ENCODE measurements at places on chromosomes 7 and 10.

DNA sequence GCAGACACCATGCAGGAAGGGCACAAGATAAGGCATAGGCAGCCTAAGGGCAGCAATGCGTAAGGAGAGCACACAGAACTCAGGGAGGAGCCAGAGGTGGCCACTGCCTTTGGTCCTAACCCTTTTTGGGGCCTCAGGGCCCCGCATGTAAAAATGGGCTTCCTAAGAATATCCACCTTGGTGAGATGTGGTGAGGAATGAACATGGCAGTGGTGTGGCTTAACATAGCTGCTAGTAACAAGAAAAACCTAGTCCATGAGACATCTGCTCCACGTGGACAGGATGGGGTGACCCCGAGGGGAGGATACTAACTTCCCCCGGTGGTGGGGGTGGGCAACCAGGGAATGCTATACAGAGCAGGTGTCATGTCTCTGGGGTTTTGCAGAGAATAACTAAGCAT is 18.0 kb downstream of the MAT1A start:
- no peak for DNase-seq

DNA sequence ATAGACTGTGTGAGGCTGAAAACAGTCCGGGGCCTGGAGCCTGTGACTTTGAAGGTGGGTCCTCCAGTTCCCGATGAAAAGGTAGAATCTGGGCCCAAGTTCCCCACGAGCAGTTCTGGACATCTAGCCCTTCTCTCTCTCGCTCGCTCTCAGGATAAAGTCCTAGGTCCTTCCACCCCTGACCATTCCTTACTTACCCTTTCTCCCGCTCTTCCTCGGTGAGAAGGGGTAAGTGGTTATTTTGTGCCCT is 713 bp downstream of the IMMP2L start:
- DNase-seq: no peak

- DNase-seq: no peak
These were observed 137.3 kb downstream of the CELF2 start for GRCh38 chr10:11154849-11155498.

- DNase-seq: peak; percentile 89
These were observed 83.9 kb downstream of the JAZF1 start for GRCh38 chr7:28096713-28097112.

DNA sequence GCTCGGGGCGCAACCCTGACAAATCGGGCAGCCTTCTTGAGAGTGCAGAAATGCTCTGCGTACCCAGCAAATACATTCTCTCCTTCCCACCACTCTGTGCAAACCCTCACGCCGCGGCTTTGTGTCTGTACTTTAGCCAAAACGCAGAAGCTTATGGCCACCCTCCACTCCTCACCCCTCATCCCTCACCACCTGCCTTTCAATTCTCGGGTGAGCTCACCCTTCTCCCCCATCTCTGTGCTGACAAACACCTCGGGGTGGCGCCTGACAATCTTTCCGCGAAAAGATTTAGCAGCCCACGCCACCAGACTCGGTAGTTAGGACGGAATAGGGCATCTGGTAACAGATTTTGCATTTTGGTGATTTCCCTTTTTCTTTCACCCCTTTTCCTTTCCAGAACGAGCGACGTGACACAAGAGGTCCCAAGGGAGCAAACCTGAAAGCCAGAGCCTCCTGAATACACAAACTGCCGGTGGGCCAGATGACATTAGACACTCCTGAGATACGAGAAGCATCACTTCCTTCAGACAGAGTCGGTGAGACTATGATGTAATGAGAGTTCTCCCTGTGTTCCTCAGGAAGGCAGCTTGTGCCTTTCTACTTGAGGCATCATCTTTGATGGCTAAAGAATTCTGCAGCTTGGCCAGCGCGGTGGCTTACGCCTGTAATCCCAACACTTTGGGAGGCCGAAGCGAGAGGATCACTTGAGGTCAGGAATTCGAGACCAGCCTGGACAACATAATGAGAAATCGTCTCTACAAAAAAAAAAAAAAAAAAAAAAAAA is 671 bp upstream of the ATAD1 start:
- DNase-seq: no peak

GRCh38 chr10:29248158-29248557 is 40.7 kb upstream of the LYZL1 start:
- DNase-seq: no peak

DNA sequence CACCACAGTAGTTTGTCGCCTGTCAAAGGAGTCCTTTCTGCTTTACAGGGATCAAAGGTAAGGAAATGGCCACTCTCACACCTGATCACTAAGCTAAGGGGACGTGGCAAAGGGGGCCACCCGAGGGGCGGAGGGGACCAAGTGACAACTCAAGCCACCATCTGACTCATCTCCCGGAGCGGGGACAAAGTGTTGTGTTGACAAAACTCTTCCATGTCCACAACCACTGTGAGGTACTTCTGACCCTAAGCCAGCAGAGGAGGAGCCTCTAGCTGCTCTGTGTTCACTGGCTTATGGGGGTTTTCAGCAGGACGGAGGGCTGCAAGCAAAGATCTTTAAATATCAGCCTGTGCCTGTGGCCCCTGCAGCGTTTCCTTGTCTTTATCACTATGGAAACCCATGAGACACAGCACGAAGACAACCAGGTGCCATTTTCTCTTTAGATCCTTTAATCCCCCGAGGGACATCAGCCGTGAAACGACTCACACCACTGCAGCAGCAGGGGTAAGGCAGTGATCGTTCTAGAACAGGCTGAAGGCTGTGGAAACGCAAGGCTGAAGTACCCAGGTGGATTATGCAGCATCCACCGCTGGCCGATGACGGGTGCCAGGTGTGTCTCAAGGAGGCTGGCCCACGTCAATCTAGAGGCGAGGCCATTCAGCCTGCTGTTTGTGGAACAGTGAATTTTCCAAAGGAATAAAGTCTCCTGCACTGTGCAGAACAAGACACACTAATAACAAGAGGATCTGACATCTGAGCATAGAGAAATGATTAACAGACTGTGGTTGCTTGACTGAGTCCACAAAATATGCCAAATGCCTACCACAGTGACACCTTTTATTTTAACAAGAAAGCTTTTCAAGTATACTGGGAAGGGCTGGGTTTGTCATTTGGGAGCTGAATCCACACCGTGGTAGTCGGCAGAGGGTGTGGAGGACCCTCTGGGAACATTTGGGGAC is 26.6 kb upstream of the DDC start:
- DNase-seq: no peak

GRCh38 chr10:118570591-118570990 is 24.9 kb downstream of the PRLHR start:
- no peak for DNase-seq

GRCh38 chr7:47197486-47197885 is 384.4 kb downstream of the TNS3 start:
- DNase-seq: no peak

GRCh38 chr10:48556065-48556464 is 48.8 kb downstream of the ARHGAP22 start:
- DNase-seq: no peak

DNA sequence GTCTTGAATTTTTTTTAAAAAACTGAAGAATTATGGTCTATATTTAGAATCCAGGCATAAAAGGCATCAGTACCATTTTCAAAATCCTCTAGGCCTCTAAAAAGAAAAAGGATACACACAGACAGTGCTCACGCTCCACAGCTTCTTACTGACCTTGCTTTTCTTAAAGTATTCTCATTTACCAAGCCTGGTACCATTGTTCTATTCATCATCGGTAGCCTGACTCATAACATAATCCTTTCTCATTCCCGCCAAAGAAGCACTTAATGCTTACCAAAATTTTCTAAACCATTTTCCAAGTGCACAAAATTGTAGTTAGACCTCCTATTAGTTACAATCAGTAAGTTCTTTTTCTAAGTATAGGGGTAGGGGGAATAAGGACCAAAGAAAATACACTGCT is 54.6 kb downstream of the ATE1 start:
- DNase-seq: no peak

DNA sequence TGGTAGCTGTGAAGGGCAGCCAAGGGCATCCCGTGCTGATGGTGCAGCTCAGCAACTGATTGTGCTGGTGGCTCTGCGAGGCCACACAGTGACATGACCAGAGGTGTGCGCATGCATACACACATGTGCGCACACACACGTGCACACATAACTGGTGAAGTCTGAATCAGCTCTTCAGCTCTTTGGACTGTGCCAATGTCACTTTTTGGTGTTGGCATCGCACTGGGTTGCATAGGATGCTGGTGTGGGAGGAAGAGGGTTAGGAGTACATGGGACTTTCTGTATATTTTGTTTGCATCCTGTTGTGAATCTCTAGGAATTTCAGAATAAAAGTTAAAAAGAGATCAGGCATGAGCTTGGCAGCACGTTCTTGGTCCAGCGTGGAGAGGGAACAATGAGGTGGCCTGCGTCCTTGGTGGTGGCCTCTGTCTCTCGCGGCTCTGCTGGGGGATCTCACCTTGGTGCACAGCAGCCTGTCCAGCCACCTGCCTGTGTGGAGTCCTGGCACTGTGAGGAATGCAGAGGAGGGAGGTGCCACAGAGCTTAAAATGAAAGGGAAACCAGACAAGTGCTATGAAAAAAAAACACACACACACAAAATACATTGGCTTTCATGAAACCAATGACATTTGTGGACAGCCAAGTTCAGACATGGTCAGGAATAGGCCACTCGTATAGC is 124.0 kb downstream of the TRRAP start:
- no peak for DNase-seq

GRCh38 chr7:79709574-79710409 is 256.3 kb upstream of the MAGI2 start:
- DNase-seq: no peak

DNA sequence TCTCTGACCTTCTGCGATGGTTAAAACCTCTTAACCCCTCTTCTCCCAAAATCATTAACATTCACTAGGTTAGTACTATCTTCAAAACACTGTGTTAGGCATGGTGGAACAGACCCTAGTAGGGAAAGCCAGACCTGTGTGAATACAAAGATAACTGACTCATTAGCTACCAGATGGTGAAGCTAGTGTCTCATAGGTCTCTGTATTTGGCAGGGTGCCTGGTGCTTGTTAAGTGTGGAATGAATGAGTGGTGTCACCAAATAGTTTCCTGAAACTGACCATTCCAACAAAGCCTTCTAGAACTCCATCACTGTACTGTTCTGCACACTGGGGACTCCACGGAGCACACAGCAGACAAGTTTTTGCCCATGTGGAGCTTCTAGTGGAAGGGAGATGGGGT is 27.7 kb upstream of the TM9SF3 start:
- DNase-seq: peak; percentile 41

DNA sequence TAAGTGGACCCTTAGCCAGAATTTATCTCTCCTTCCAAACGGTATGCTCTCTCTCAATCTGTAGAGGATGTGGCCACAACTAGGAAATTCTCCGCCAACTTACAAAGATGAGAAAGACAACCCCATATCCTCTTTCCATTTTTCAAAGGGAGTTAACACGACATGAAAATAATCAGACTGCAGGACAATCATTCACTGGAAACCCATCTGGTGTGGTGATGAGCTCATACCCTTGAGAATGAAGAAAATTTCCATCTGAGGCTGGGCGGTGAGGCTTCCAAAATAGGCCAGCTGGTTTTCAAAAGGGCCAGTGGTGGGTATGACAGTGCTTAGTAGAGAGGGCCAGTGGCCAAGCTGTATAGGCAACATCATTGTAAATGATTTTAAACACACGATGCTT is 369.6 kb downstream of the FRMD4A start:
- DNase-seq: no peak

DNA sequence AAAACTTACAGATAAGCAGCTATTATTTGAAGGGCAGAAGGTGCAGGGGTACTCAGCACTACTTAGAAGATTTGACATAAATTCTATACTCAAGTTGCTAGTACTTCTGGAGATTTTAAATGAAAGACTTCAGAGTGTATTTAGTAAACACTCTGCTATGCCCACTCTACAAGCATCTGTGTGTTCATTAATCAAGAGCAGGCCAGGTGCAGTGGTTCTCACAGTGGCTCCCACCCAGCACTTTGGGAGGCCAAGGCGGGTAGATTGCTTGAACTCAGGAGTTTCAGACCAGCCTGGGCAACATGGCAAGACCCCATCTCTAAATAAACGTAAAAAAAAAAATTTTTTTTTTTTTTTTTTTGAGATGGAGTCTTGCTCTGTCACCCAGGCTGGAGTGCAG is 38.9 kb upstream of the TOMM7 start:
- no peak for DNase-seq

DNA sequence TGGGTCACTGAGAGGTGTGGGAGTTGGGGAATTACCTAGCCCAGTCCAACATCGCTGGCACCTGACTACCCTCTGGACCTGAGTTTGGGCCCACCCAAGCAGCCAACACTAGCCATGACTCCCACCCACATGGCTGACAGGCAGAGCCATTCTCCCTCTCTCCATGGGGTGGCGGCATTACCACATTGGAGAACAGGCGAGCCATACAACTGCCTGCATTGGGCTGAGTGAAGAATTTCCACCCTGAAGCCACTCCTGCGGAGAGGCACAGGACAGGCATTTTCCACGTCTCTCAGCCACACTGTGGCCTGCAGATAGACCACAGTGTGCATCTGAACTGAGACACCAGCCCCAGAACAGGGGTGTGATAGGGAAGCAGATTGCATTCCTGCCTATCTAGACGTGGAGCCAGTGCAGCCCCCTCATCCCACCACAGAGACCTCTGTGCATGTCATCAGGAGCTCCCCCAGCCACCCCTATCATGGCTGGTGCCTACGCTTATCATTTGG is 58.2 kb upstream of the ANTXRL start:
- DNase-seq: peak; percentile 36

GRCh38 chr10:49096890-49097445 is 18.4 kb downstream of the VSTM4 start:
- DNase-seq: no peak

DNA sequence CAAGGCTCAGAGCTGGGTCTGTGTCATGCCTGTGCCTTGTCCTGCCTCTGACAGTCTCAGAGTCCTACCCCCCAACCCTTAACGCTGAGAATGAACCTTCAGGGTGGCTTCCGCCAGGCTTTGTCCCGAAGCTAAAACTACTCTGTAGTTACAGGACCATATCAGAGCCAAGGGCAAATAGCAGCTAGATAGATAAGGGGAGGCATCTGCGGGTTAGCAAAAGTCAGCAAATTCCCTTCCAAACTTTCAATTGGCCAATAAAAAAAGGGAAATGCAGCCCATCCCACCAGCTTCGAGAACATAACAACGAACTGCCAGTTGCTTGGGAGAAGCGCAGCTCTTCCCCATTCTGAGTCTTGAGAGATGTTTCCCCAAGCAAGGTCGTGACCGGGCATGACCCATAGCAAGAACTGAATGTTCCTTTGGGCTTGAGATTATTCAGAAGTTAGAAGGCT is 17.7 kb downstream of the CCL24 start:
- DNase-seq: no peak

DNA sequence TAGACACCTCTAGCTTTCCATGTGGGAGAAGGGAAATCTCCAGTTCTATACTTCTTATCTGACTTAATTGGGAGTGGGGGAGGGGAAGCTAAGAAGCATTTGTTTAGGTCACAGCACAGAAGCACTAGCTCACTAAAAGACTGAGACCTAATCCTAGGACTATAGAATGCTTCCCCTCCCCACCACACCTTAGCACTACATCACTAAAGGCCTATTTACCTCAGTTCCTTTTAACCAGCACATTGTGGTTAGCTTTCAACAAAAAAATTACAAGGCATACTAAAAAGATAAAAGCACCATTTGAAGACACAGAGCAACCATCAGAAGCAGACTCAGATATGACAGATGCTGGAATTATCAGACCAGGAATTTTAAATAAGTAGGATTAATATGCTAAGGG is 53.8 kb upstream of the ADRA2A start:
- no peak for DNase-seq

Measured in COLO829 (cell line).